HS-5 (cell line): ENCODE measurements at places on chromosomes 3 and 15.

DNA sequence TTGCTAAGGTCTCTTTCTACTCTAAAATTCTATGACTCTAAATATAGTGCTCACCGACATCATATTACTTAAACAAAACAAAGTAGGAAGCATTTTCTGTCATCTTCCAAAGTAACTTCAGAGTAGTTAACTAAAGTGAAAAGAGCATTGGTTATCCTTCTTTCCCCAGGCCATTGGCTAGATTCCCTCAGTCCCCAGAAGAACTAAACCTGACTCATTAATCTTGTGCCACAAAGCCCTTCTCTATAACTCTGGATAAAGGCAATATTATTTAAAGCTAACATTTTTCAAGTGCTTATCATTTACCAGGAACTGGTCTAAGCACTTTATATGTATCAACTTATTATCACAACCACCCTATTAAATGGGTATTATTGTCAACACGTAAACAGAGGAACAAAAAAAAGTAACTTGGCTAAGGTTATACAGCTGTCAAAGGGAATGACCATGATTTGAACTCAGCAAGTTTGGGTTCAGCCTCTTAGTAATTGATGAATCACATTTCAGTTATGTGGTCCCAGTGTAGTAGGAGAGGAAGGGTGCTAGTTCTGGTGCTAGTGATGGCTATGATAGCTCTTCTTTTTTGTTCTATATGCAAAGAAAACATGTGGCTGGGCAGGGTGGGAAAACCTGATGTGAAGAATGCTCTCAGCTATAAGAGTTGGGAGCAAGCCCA, 304.9 kb downstream of the FGF12 start:
- no peak for DNase-seq

DNA sequence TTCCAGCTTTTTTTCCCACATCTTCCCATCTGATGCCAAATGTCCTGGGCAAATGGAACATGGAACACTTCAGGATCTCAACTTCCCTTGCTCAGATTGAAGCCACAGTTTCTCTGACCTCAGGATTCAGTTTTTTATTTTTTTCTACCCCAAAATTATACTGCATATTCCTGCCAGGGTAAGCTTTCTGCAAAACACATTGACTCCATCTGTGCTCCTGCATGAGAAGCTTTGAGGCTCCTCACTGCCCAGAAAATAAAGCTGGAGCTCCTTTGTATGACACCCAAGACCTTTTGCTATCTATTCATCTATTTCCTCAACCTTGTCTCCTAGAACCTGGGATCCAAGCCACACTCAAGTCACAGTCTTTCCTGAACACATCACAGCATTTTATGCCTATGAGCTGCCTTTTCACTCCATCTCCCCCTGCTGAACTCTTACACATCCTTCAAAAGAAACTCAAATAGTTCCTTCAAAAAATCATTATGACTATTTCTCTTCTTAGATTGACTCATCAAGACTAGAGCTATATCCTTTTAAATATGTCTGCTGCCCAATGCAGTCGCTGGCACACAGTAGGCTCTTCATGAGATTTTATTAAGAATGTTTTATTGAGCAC, 57.4 kb upstream of the PSMD6 start:
- DNase-seq, result no peak

DNA sequence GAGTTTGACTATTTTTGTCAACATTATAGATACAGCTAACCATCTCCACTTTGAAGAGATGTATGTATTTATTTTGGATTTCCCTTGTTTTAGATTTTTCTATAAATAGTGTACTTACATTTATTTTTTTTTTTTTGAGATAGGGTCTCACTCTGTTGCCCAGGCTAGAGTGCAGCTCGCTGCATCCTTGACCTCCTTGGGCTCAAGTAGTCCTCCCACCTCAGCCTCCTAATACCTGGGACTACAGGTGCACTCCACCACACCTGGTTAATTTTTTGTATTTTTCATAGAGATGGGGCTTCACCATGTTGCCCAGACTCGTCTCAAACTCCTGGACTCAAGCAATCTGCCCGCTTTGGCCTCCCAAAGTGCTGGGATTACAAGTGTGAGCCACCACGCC, 55.3 kb upstream of the TRPM1 start:
- no peak for DNase-seq

DNA sequence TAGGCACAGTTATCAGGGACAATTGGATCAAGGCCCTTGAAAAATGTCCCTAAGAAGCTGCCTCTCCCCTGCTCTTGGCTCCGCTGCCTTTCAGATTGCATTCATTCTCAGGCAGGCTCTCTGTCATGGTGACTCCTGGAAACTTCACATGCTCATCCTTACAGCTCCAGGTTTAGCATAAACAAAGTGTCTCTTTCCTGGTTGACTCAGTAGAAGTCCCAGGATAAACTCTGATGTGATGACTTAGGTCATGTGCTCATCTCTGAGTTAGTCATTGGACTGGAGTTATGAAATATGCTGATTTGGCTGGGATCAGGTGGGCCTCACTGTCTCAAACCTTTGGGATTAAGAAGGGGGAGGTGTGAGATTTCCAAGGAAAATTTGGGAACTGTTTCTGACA, 243.8 kb downstream of the ZNF621 start:
- DNase-seq, result peak; percentile 3

DNA sequence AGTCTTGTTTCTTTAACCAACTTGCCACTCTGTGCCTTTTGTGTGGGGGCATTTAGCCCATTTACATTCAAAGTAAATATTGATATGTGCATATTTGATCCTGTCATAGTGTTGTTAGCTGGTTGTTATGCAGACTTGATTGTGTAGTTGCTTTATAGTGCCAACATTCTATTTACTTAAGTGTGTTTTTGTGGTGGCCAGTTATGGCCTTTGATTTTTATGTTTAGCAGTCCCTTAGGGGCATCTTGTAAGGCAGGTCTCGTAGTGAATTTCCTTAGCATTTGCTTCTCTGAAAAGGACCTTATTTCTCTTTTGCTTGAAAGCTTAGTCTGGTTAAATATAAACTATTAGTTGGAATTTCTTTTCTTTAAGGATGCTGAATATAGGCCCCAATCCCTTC, 282.8 kb upstream of the NECTIN3 start:
- DNase-seq, result no peak

GRCh38 chr15:80572337-80572736, 122.8 kb upstream of the ABHD17C start:
- no peak for DNase-seq

DNA sequence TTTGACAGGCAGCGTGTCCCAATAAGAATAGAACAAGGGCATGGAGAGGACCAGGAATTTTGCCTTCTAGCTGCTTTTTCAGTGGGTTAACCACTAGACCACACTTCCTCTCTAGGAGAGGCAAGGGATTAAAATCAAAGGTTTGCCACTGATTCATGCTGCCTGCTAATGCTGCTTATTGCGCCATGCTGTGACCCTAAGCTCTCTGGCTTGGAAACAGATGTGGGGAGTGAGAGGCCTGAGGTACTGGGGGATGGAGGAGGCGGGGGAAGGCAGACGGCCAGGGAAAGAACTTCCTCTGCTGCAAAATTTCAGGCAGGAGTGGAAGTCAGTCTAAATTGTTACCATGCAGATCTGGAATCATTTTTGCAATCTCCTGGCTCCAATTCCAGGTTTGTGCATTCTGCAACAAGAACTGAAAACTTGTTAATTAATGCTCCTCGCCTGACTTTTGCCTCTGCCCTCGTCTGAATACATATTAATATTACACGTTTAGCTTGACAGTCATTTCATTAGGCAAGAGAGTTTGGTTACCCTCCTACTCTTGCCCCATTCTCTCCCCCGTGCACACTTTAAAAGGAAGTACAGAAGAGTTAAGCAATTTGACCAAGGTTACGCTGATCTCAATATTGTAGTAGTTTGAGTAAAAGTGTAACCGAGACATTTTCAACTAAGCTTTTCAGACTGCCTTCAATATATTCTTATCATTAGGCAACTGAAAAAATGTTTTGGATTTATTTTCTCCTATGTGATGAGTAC, 121.7 kb upstream of the SPRED1 start:
- DNase-seq, result peak; percentile 95

- no peak for DNase-seq
These were observed 524.2 kb downstream of the NAALADL2 start for GRCh38 chr3:175383371-175383770.

DNA sequence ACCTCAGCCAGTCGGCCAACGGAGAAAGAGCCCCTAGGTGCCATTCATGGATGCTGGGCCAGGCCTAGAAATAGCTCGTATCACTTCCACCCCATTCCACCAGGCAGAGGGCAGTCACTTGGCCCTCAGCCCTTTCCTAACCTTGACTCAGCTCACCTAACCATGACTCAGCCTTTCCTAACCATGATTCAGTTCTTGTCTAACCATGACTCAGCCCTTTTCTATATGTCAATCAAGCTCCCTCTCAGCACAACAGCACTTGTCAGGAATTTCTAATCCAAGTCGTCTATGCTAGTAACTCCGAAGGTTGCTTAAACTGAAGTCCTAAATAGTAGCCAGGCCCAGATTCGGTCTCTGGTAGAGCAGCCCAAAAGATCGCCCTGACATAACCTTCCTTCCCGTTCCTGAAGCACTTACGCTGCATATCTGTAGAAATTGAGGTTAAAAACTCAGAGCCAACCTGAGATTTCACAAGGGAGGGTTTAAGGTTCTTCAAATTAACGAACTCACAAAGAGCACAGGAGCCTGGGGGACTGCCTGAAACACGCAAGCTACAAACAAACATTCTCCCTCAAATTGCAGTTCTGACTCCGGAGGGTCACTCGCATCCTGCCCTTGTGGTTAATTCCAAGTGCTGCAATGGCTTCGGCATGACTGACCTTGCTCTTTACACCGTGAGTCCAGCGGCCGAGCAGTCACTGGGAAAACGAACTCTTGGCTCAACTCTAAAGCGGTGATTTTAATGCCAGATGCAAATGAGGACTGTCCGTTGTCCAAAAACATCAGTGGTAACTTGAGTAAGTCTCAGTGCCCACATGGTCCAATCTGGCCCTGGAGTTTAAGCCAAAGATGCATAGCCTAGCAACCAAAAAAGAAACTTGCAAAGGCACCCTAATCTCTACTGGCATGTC, 99.9 kb downstream of the ADAMTS17 start:
- no peak for DNase-seq

DNA sequence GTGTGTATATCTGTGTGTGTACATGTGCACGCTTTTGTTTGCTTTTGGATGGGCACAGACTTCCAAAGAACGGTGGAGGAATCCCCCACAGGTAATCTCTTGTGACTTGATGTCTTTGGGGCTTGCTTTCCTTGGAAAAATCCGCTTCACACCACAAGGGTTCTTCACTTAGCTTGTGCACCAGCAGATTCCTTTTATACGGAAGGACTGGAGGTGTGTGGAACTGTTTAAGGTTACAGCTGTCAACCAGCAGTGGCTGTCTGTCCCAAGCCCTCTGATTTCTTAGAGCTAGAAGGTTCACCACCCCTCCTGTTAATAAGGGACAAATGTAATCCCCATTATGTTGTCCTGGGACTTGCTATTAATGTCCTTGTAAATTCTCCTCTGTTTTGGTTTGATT, 193.5 kb downstream of the ITPR1 start:
- no peak for DNase-seq

GRCh38 chr3:123773681-123774431, 110.3 kb downstream of the MYLK start:
- DNase-seq, result peak; percentile 36

DNA sequence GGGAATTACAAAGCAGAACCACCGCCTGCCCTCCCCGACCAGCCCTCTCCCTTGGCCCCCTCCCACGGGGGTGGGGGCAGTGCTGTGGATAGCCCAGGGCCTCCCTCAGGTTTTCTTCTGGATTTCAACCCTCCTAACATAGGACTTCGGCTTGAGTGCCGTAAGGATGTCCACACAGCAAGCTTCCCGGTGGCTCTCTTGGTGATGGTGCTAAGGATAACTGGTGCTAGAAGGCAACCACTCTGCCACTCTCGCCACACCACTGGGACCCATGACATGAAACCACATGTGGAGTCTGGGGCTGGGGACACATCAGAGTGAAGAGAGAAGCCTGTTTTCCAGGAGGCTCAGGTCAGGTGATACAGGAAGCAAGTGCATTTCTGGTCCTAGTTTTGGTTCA, 35.4 kb downstream of the SCN5A start:
- DNase-seq, result no peak

DNA sequence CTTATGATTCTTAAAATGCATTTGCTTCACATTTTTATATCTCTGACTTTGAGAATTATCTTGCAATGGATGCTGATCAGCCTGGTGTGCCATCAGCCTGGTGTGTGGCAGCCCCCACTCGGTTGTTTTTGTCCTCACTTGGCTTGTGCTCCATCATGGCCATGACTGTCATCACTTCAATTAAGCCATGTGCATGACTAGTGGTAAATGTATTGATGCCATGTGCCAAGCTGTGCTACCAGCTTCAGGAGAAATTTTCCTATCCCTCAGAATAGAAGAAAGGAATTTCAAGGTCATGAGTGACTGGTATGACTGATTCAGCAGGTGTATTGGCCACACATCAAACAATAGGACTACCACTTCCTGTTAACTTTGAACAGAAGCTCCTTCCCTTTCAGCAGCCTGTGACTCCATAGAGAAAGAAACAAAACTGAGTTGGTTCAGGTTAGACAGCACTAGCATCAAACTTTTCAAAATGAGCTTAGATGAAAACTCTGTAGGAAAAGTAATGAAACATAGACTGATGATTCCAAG, 251.7 kb downstream of the GRM7 start:
- no peak for DNase-seq

GRCh38 chr15:99273801-99274200, 22.5 kb downstream of the LRRC28 start:
- no peak for DNase-seq

DNA sequence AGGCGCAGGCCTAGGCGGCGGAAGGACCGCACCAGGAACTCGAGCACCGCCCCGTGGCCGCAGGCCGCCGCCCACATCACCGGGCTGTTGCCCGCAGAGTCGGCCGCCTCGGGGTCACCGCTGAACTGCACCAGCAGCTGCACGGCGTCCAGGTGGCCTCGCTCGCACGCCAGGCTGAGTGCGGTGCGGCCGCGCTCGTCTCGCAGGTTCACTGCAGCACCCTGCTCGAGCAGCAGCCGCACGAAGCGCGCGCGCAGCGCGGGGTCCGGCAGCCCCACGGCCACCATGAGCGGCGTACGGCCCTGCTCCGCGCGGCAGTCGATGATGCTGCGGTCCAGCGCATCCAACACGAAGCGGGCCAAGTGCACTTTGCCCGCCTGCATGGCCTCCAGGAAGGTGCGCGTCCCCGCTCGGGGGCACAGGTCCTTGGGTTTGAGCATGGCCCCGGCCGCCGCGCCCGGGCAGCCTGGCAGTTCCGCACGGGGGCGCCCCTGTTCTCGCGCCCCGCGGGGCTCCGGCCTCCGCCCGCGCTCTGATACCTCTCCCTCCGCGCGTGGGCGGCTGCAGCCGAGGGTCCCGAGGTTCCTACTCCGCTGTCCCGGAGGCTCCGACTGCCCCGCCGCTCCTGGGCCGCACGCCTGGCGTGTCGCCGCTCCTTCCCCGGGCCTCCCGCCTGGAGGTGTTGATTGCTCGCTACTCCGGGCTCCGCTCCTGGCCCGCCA, 556 bp downstream of the ANKRD63 start:
- DNase-seq, result no peak

- DNase-seq, result no peak
These were observed 79.9 kb upstream of the ZBTB20 start for GRCh38 chr3:115226844-115227445.

DNA sequence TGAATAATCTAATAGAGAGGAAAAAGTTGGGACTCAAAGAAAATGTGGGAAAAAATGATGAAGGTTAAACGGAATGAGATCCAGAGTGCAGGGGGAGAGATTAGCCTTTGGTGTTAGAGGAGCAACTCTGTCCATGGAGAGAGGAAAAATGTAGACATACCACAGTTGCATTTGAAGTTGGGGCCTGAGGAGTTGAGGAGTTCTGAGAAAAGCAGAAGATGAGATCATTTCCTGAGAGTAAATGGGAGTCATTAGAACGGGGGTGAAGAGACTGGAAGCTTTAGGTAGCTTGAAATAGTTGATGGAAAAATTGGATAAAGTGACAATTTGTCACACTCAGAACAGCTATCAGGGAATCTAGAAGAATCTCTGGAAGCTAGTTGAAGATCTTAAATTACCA, 7.3 kb downstream of the CCR5AS start:
- no peak for DNase-seq
